Glutamatergic neuron (in vitro differentiated cells): ENCODE measurements at places on chromosomes 7 and 10. TPM values are rescaled to one million over a fixed set of nuclear protein-coding genes. Genes with fewer than 3 reads are reported as not detected.

OPALIN gene
- not detected for total RNA-seq

ASB10 gene
- not detected for total RNA-seq

WNT16 gene
- not detected for total RNA-seq

UPF2 gene
- 16.4 TPM for total RNA-seq

DYDC2 gene
- not detected for total RNA-seq

SLC26A3 gene
- total RNA-seq, result not detected

NEUROG3 gene
- not detected for total RNA-seq

AGBL3 gene
- 2.3 TPM for total RNA-seq

SP4 gene
- total RNA-seq, result 13.2 TPM

OR2A7 gene
- 0.22 TPM for total RNA-seq

PGAM2 gene
- 13.3 TPM for total RNA-seq

SFMBT2 gene
- total RNA-seq, result 9.1 TPM

RASSF4 gene
- total RNA-seq, result 137 TPM

POLR2J gene
- total RNA-seq, result 28.4 TPM

GIMAP8 gene
- total RNA-seq, result not detected

CHCHD3 gene
- 61.5 TPM for total RNA-seq

ORAI2 gene
- 31.8 TPM for total RNA-seq

TMEM270 gene
- not detected for total RNA-seq

CHAT gene
- total RNA-seq, result 15.4 TPM

PSPH gene
- total RNA-seq, result 51.6 TPM

PRSS1 gene
- total RNA-seq, result not detected

UNC5B gene
- total RNA-seq, result 22.6 TPM

MACC1 gene
- 0.29 TPM for total RNA-seq

BAMBI gene
- total RNA-seq, result 5.8 TPM

KIFBP gene
- total RNA-seq, result 45.3 TPM

PILRB gene
- 62.6 TPM for total RNA-seq

CDK14 gene
- 96.5 TPM for total RNA-seq

EVX1 gene
- 7.1 TPM for total RNA-seq

FAM237B gene
- total RNA-seq, result not detected

MALRD1 gene
- total RNA-seq, result 0.27 TPM

RBAK gene
- total RNA-seq, result 18.0 TPM

GJC3 gene
- not detected for total RNA-seq

CTNNA3 gene
- total RNA-seq, result 3.3 TPM

AFAP1L2 gene
- total RNA-seq, result 1.9 TPM

UFSP1 gene
- 3.2 TPM for total RNA-seq

CLRN3 gene
- not detected for total RNA-seq

CRHR2 gene
- 2.4 TPM for total RNA-seq

ABCA13 gene
- 0.61 TPM for total RNA-seq

FXYD4 gene
- not detected for total RNA-seq

GBX1 gene
- not detected for total RNA-seq

GNAT3 gene
- 2.0 TPM for total RNA-seq

SPOCK2 gene
- 362 TPM for total RNA-seq

ZYX gene
- total RNA-seq, result 163 TPM
